ENCODE measurements at places on chromosomes 2 and 18.

GRCh38 chr2:2107627-2108026, 223.4 kb downstream of the MYT1L start:
- no peak for DNase-seq

- no peak for DNase-seq
Measured at GRCh38 chr2:230085201-230085600, 16.5 kb upstream of the SLC16A14 start.

DNA sequence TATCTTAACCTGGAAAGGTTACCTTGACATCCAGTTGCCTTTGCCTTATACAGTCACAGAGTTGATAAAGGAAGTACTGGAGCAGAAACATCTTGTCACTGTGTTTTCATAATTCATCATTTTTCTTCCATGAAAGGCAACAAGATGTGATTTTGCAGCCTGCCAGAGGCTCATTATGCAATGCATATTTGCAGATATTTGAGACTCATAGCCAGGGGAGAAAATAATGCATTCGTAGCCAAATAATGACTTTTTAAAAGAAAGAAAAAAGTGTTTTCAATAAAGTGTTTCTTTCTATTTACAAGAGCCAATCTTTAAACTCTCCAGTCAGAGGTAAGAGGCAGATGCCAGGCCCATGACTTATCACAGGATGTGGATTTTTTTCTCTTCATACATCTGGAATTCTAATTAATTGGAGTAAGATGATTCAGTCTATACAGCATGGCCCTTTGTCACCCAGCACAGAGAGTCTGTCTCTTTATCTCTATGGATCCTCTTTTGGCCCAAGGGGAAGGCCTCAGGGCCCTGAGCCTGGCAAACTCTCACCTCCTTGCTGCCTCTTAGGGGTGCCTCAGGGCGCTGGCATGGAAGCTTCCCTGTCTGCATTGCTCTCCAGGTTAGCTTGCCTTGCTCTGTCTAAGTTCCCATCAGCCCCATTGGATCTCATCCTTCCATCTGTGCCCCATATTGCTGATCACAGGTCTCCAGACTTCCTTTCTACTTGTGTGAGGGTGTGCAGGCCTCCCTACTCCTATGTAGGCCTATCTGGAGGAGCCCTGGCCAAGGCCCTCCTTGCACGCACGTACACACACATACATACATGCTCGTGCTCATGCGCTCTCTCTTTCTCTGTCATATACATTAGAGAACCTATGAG, 247.7 kb downstream of the TPGS2 start:
- DNase-seq, result no peak

DNA sequence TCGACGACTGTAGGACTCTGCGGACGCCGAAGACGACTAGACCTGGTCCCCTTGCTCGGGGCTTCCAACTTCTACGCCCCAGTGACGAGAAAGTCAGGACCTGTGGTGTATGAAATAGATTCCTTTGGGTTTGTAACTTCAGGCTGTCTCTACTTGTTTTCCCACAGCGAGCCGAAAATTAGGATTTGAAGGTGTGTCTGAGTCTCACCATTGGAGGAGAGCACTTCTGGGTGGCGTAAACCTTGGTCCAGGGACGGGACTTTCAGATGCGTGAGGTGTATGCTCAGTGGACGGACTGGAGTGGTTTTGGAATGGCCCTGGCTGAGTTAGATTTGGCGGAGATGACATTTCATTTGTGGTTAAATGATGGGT, 1.3 kb downstream of the BIRC6 start:
- DNase-seq, result no peak

DNA sequence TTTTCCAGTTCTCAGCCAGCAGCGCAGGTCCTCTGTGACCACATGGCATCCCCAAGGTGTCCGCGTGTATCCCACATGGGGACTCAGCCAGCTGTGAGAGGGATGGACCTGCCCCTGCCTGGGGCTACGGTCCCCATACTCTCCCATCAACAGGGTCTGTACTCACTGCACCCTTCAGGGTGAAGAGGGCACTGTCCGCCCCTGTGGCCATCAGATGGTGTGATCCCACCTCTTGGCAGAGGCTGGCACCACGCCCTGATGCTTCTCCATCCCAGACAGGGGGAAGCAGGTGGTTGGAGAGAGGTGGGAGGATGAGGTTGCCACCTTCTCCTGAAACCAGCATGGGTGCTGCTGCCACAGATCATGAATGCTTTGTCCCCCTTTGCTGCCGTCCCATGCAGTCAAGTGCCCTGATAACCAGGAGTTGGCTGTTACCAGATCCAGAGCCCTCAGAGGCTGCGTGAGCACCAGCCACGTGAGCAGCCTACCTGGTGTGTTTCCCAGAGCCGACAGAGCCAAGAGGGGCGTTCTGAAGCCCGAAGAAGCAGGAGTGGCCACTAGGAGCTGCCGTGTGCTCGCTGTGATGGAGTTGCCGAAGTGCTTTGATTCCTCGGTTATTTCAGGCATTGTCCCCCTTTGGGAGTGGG, 93.9 kb downstream of the SH3RF3 start:
- no peak for DNase-seq

- no peak for DNase-seq
Measured at GRCh38 chr2:77962943-77963342, 440.8 kb upstream of the LRRTM4 start.

DNA sequence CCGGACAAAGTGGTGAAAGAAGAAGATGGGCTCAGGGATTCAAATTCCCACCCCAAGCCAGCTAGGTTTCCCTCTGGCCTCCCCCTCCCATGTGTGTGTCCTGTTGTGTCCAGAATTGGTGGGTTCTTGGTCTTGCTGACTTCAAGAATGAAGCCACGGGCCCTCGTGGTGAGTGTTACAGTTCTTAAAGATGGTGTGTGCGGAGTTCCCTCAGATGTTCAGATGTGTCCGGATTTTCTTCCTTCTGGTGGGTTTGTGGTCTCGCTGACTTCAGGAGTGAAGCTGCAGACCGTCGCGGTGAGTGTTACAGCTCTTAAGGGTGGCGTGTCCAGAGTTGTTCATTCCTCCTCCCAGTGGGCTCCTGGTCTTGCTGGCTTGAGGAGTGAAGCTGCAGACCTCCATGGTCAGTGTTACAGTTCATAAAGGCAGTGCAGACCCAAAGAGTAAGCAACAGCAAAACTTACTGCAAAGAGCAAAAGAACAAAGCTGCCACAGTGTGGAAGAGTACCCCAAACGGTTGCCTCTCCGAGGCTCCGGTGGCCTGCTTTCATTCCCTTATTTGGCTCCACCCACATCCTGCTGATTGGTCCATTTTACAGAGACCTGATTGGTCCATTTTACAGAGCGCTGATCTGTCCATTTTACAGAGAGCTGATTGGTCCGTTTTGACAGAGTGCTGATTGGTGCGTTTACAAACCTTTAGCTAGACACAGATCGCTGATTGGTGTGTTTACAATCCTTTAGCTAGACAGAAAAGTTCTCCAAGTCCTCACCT, 37.7 kb upstream of the KLF11 start:
- no peak for DNase-seq

GRCh38 chr2:159051661-159052060, 83.2 kb downstream of the TANC1 start:
- no peak for DNase-seq

GRCh38 chr2:109499566-109499965, 114.2 kb downstream of the SEPTIN10 start:
- DNase-seq, result no peak

DNA sequence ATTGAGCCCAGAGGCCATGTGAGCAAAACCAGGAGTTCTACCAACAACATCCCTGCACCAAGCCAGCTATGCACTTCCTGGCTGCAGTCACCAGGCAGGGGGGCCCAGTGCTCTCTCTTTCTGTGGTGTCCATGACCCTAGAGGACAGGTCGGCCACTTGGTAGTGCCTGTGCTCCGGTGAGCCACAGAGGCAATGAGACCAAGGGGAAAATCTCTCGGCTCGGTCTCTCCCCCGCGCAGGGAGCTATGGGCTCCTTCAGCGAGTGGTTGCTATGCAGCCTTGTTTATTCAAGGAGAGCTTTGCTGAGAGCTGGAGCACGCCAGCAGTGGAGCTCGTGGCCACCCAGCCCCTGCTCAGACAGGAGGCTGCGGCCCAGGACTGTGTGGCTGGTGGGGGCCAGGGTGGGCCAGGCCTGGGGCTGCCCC, at the start of gene TOGARAM2:
TOGARAM2 (plus strand) TSS at position 283 of the 426 bp plus-strand sequence. CDS start 13,537 bp downstream, outside the sequence.
- no peak for DNase-seq

GRCh38 chr2:174738841-174739240, 25.4 kb downstream of the CHRNA1 start:
- DNase-seq, result no peak

DNA sequence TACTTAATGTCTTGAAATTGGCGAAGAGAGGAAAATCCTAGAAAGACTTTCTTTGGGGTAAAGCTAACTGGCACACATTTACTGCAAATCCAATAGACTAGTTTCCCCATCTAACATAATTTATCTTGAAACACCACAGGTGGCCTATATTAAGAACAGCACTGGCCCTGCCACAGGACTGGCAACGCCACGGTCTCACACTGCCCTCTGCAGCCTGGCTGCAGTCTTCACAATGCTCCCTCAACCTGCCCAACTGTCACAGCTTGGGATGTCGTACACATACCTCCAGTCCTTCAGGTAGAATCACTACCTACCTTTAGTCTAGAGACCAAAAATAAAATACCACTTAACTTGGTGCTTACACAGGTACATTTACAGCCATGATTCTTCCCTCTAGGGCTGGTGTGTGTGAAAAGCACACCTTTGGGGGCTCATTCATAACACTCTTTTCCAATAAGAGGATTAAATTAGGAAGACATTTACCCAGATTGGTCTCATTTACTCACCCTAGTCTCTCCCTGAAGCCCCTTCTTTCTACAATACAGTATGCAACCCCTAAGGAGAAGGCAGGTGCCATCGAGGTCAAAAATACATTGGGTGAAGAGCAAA, 222.2 kb downstream of the C1D start:
- DNase-seq, result peak; percentile 2

GRCh38 chr18:12376034-12376753, 833 bp downstream of the AFG3L2 start:
- peak; percentile 2 for DNase-seq

DNA sequence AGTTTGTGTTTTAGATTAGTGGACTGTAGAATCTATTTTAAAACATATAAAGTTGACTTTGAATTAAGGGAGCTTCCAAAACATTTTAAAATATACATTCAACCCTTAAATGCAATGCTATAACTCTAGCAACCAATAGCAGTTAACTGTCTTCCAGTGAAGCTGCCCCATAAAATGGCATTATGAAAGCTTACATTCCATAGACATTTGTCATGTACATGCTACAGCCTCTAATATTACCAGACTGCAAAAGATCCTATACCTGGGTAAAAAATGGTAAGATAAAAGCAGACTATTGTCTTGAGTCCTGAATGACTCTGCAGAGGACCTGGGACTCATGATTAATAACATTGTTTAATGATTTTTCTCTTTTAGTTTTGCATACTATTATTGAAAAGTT, 489.4 kb downstream of the LRP1B start:
- no peak for DNase-seq

DNA sequence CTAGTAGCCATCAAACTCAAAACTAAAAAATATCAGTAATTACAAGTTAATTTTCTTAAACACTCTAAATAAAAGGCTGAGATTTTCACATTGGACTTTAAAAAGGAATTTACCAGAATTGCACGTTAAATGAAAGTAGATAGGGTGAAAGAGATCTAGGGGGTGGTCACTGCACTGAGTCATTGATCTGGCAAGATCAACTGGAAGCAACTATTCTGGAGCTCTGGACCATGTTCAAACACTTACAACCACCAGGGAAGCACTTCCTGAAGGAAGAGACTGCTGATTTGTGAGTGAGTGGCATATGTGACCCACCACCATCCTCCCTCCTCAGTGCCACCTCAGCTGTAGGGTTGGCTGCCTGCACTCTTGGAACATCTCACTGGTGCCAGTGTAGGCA, 111.8 kb downstream of the UGGT1 start:
- no peak for DNase-seq

DNA sequence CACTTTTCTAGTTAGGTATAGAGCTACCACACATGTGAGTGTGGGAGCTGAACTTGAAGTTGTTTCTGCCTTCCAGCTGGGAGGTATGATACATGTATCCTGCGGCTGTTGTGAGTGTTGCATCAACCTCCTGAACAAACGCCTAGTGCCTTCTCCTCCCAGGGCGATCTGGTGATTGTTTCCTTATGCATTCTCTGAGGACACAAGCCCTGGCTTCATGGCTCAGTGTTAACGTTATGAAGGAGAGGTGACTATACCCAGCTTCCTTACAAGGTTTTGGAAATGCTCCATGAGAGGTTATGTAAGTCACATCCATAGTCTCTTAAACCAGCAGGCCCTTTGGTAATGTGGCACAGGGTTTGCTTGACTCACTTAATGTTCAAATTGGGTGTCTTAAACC, 64.9 kb downstream of the SPRED2 start:
- no peak for DNase-seq

- no peak for DNase-seq
Measured at GRCh38 chr2:198499539-198499938, 695.1 kb downstream of the PLCL1 start.

GRCh38 chr2:65934992-65935629, 499.8 kb upstream of the MEIS1 start:
- DNase-seq, result no peak

DNA sequence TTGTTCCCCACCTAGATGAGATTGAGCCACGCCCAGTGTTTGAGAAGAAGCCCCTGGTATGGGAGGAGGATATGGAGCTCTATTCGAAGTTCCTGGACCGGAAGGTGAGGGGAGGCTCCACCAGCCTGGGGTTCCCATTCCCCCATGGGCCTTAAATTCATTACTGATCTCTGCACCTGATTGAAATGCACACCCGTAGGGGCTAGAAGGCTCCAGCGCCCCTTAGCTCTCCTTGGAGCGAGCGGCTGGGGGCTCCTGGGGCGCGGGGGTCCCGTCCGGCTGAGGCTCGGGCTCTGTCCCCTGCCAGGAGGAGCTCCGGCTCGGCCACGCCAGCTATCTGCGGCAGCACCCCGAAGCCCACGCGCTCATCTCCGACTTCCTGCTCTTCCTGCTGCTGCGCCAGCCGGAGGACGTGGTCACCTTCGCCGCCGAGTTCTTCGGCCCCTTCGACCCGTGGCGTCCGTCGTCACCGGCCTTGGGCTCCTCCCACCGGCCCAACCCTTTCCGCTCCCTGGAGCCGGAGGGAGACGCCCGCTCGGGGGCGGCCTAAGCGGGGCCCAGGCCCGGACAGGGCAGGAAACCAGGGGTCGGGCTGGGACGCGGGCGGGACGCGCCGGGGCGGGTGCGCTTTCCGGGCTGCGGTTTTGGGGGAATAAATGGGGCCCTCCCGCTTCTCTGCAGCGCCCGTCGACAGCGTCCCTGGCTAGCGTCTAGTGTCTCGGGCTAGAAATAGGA, 10.9 kb downstream of the CATIP start:
- peak; percentile 45 for DNase-seq
